ENCODE measurements at places on chromosomes 1 and 21.

GRCh38 chr1:82598337-82598736, 797.6 kb downstream of the ADGRL2 start:
- no peak for DNase-seq

DNA sequence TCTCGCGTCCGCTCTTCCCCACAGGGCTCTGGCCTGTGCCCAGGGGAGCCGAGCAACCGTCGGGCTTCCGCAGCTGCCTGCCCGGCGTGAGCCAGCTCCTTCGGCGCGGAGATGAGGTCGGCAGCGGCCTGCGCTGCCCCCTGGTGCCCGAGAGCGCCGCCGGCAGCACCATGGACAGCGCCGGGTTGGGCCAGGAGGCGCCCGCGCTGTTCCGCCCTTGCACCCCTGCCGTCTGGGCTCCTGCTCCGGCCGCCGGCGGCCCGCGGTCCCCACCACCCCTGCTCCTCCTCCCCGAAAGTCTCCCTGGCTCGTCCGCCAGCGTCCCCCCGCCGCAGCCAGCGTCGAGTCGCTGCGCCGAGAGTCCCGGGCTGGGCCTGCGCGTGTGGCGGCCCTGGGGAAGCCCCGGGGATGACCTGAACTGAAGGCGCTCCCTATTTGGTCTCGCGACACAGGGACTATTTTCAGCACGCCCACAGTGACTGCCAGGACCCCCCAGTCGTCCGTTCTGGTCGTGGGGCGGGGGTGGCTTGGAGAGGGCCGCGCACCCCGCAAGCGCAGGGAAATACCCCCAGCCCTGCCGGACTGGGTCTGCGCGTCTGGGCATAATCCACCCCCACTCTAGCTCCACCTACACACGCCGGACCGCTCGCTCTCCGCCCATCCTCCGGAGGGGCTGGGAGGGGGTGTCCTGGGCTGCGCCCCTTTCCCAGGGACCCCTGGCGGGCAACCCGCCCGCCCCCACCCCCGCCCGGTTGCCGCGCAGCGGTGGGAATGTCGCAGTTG, 1.3 kb downstream of the HES3 start:
- no peak for DNase-seq

DNA sequence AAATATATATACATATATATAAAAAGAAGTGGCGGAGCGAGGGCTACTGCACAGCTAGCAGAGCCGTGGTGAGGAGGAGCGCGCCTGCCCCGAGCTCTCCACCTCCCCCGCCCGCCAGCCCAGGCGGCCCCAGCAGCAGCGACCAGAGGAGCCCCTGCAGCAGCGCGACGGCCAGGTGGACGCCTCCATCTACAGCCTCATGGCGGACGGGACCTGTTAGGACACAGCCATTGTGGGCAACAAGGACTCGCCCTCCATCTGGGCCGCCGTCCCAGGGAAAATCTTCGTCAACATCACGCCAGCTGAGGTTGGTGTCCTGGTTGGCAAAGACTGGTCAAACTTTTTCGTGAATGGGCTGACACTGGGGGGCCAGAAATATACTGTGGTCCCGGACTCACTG, 41.9 kb upstream of the REG4 start:
- DNase-seq = no peak

- no peak for DNase-seq
These were observed 254.7 kb downstream of the USH2A start for GRCh38 chr1:216168546-216168945.

DNA sequence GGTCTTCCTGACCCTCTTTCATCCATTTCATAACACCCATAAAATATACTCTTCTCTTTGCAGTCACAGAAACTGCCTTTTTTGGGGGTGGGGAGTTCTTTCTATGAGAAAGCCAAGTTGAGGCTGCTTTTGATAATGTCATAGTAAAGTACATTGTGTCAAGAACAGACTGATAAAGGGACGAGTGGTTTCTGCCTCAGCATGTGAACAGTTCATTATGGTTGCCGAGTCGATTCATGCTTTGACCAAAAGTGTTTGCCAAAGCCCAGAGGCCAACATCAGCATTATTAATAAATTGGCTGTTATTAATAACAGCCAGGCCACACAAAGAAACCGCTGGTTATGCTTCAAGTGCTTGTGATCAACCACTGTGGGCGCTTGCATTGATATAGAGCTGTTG, 162.0 kb downstream of the HUNK start:
- DNase-seq = no peak

GRCh38 chr1:19811206-19811851, 3.8 kb downstream of the RNF186 start:
- no peak for DNase-seq

- DNase-seq = no peak
These were observed 40.2 kb upstream of the KCNA10 start for GRCh38 chr1:110559157-110559556.

- DNase-seq = no peak
These were observed 33.4 kb downstream of the DDX20 start for GRCh38 chr1:111789142-111789541.

DNA sequence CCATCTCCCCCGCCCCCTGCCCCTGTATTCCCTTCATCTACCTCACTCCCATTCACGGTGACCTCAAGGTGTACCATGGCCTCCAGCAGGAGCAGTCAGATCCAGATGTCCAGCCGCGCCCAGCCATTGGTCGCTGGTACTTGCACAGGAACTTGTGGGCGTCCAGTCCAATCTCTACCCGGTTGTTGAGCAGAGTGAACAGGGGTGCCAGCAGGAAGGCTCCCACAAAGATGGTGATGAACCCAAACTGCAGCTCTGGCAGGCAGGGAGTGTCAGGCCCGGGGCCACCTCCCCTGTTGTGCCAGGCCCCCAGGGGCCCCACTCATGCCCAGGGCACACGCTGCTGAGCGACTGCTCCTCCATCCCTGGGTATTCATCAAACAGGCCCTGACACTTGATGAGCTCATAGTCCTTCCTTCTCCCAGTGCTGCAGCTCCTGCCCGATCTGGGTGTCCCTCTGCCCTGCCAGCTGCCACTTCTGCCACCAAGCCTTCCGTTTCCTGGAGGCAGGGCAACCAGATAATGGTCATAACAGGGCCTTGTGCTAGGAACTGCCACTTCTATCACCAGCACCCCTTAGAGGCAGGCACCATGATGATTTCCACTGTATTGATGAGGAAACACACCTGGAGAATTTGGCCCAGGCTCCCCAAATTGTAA, 5.7 kb upstream of the ARHGEF19 start:
- no peak for DNase-seq

DNA sequence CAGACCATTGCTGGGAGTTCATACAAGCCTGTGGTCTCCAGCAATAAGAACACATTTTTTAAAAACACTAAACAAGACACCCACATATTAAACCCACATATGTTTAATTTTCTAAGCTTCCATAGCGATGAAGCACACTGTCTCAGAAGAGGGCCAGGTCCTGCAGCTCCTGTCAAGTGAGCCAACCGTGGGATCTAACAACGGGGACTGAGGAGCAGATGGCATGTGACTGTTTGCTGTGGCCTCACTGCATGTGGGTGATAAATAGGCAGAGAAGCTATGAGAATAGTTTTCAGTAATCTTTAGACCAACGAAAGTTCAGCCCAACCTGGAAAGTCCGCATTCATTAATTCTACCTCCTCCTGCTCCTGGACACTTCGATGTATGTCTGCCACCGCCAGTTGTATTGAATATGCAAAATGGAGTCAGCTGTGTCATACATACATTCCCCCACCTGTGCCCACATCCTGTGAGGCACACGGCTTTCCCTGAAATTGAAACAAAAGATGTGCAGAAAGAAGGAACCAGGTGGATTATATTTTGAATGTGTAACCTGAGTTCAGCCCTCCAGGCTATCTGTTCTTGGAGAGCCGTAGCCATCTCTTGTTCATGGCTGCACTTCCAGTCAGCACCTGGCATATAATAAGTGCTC, 88.2 kb downstream of the MIS18A start:
- DNase-seq = no peak

DNA sequence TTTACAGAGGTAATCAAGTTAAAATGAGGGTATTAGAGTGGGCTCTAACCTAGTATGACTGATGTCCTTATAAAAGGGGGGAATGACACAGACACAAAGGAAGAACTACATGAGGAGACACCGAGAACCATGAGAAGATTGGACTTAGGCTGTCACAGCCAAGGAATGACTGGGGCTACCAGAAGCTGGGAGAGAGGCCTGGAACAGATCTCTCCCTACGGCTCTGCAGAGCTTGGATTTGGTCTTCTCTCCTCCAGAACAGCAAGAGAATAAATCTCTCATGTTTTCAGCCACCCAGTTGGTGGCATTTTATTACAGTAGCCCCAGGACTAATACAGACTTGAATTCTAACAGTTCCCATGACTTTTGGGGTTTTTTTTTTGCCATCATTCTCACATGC, 110.8 kb downstream of the PSMG1 start:
- no peak for DNase-seq

DNA sequence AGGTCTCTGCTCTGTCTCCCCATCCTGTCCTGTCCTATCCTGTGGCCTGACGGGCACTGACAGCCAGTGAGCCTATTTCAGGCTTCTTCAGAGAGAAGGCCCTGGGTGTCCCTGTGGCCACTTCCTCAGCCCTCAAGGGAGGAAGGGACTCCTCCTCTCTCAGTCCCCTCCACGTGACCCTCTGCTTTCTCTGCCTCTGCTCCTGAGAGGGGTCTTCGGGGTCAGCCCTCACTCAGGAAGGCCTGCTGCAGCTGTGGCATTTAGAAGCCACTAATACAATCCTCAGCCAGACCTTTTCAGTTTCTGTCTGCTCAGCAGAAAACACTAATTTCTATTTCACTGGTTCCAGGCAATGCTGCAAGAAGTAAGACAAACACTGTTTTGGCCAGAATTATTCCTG, 43.6 kb upstream of the ETV3 start:
- DNase-seq = no peak

GRCh38 chr1:9654051-9654833, 2.7 kb downstream of the PIK3CD start:
- no peak for DNase-seq

GRCh38 chr1:54926970-54927369, 40.0 kb upstream of the DHCR24 start:
- no peak for DNase-seq
